Right atrium auricular region (tissue), 2 donors: ENCODE measurements at places on chromosomes 5 and 9.
A peak's percentile ranks its signal among the peaks of the same experiment; 100 is the strongest.

DNA sequence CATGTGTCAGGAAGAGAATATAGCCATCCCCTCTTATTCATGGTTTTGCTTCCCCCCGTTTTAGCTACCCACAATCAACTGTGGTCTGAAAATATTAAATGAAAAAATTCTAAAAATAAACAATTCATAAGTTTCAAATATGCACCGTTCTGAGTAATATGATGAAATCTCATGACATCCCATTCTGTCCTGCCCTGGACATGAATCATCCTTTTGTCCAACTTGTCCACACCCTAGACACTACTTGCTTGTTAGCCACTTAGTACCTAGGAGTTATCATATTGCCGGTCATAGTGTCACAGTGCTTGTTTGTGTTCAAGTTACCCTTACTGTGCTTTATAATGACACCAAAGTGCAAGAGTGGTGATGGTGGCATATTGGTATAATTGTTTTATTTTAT is 113.5 kb downstream of the CAAP1 start:
- H3K27me3 ChIP-seq, result no peaks in the 10 kb centered on the region
- H3K27ac ChIP-seq, result no peak overlapping the region
- no peaks in the 10 kb centered on the region for H3K36me3 ChIP-seq
- H3K4me3 ChIP-seq, result no peak overlapping the region

- no peaks in the 10 kb centered on the region for H3K27me3 ChIP-seq
- H3K4me1 ChIP-seq, result peaks cover 44% of the 10 kb centered on the region
- peak overlapping the region; percentile 95 for H3K27ac ChIP-seq
Measured at GRCh38 chr9:2016408-2017330, 1.5 kb downstream of the SMARCA2 start.

GRCh38 chr5:458547-459353 is 15.8 kb downstream of the EXOC3 start:
- peaks cover 64% of the 10 kb centered on the region for H3K36me3 ChIP-seq
- no peak for DNase-seq
- H3K4me1 ChIP-seq, result no peaks in the 10 kb centered on the region
- no peak overlapping the region for H3K4me3 ChIP-seq
- no peak overlapping the region for H3K27ac ChIP-seq
- no peaks in the 10 kb centered on the region for H3K27me3 ChIP-seq

DNA sequence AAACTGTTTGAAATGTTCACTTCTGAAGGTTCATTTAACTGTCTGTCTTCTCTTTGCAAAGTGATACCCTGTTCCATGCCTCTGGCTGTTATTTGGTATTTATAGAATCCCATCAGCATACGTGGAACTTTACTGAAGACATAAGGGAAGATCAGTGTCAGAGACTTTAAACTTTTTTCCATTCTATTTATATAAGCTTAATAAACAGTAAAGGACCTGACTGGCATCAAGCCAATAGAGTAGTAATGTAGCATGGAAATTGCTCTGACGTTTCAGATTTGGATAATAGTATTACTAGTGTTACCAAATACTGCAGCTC is 94.9 kb upstream of the MINAR2 start:
- H3K4me1 ChIP-seq, result no peaks in the 10 kb centered on the region
- no peak overlapping the region for H3K27ac ChIP-seq
- no peak for DNase-seq

DNA sequence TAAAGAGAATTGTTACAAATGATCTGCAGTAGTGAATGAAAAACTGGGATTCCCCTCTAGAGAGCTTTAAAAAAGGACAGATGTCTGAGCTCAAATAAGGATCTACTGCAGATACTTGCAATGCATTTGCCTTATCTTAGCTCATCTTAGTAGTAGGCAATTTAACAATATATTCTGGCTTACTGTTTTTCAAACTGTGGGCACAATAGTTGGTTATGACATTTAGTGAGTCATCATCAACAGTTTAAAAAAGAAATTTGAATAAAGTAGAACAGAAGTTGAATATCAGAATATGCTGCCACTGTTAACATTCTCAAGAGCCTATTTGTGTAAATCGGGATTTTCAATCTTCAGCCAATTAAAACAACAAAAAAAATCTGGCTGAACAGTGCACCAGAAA is 6.7 kb upstream of the CAST start:
- no peaks in the 10 kb centered on the region for H3K36me3 ChIP-seq
- H3K27ac ChIP-seq, result no peak overlapping the region
- no peaks in the 10 kb centered on the region for H3K4me1 ChIP-seq
- no peak overlapping the region for H3K4me3 ChIP-seq
- no peaks in the 10 kb centered on the region for H3K27me3 ChIP-seq

- no peaks in the 10 kb centered on the region for H3K36me3 ChIP-seq
- H3K27me3 ChIP-seq, result no peaks in the 10 kb centered on the region
- no peak overlapping the region for H3K27ac ChIP-seq
- H3K4me1 ChIP-seq, result no peaks in the 10 kb centered on the region
- DNase-seq, result no peak
Measured at GRCh38 chr5:18968966-18969365, 1019.0 kb downstream of the CDH18 start.

DNA sequence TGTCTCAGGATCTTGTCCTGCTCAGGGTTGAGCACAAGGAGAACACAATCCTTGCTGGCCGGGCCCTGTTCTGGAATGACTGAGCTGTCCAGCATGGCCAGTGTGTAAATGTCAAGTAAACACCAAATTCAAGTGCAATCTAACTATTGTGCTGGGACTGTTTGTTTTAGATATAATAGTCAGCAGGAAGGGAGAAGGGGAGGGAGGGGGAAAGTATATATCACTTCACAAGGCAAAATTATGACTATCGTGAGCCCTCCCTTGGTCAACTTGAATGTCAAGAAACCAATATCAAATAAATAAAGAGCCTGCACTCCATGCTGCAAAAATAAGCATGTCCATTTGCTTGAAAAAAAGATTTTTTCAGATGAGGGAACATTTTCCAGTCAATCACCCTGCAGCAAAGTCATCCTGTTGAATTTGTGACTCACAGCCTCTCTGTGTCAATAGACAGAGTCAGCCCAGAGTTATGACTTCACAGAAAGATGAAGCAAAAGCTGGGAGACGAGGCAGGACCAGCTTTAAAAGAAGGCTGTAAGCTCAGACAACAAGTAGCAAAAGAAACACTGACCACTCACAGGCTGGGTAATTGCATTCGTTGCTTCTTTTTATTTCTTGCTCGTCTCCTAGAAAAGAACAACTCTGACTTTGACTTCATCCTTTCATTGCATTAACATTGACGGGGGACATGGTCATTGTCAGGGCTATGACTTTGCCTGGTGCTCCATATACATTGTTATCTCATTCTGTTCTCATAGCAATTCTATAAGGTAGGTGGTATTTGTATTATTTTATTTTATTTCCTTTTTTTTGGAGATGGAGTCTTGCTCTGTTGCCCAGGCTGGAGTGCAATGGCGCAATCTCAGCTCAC is 15.3 kb upstream of the KLF4 start:
- no peaks in the 10 kb centered on the region for H3K36me3 ChIP-seq
- peak overlapping the region; percentile 78 for H3K27ac ChIP-seq
- H3K4me3 ChIP-seq, result no peak overlapping the region
- no peaks in the 10 kb centered on the region for H3K27me3 ChIP-seq
- H3K4me1 ChIP-seq, result no peaks in the 10 kb centered on the region
- peak; percentile 81 for DNase-seq

DNA sequence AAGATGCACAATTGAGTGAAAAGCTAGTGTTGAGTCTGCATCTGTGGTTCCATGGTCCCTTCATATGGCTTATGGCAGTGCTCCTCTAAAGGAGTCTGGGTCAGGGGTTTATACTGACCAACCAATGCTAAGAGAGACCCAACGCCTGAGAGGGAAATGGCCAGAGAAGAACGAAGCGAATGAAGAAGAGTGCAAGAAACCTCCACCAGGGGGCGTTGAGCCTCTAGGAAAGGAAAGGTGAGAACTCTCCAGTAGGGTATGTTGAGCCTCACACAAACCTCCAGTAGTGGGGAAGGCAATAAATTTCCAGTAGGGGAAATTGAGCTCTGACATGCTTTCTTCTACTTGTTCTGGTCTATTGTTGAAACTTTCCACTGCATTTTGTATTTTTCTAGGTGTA is 470.6 kb downstream of the PRDM9 start:
- DNase-seq, result no peak
- no peak overlapping the region for H3K27ac ChIP-seq
- H3K27me3 ChIP-seq, result no peaks in the 10 kb centered on the region
- no peaks in the 10 kb centered on the region for H3K36me3 ChIP-seq

- H3K4me3 ChIP-seq, result no peak overlapping the region
- no peak for DNase-seq
- H3K36me3 ChIP-seq, result no peaks in the 10 kb centered on the region
- no peak overlapping the region for H3K27ac ChIP-seq
Measured at GRCh38 chr9:85430659-85431338, 311.0 kb downstream of the AGTPBP1 start.

DNA sequence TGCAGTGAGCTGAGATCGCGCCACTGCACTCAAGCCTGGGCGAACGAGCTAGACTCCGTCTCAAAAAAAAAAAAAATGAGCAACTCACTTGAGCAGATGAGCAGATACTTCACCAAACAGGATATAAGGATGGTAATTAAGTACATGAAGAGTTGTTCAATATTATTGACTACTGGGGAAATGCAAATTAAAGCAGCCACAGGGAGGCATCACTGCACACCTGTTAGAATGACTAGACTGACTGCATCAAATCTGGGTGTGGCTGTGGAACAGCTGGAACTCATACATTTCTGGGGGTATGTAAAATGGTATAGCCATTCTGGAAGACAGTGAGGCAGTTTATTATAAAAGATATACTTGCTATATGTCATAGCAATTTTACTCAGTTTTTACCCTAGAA is 93.0 kb downstream of the WNK2 start:
- DNase-seq, result no peak
- no peak overlapping the region for H3K27ac ChIP-seq
- H3K36me3 ChIP-seq, result no peaks in the 10 kb centered on the region
- H3K4me1 ChIP-seq, result no peaks in the 10 kb centered on the region

DNA sequence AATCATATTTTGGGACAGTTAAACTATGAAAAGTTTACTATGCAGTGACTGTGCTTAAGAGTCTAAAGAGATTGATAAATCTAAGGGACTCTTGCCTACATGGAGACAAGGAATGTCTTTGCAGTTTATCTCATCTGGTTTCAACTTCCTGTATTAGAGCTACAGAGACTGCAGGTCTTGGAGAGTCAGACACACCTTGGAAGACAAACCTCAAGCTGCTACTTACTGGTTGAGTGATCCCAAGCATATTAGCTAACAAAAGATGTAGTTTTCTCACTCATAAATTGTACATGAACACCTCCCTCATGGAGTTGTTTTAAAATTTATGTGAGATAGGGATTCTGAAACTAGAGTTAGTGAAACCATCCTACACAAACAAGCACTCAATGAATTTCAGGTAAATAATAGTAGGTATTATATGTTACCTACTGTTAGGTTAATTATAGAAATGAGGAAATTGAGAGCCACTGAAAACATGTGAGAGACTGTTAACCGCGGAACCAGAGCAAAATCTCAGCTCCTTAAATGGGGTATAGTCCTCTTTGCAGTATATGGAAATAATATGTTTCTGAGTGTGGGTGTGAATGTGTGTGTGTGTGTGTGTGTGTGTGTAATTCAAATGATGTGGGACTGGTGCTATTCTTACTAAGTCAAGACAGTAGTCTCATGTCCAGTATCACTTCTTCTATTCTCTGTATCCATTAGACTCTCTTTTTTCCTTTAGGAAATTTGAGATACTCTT is 752.1 kb downstream of the DTWD2 start:
- no peaks in the 10 kb centered on the region for H3K27me3 ChIP-seq
- no peaks in the 10 kb centered on the region for H3K36me3 ChIP-seq
- no peak for DNase-seq
- H3K27ac ChIP-seq, result no peak overlapping the region
- H3K4me3 ChIP-seq, result no peak overlapping the region
- no peaks in the 10 kb centered on the region for H3K4me1 ChIP-seq
